Activated CD4-positive, CD25-positive, alpha-beta regulatory T cell (primary cell): ENCODE measurements at places on chromosomes 16 and 17.

DNA sequence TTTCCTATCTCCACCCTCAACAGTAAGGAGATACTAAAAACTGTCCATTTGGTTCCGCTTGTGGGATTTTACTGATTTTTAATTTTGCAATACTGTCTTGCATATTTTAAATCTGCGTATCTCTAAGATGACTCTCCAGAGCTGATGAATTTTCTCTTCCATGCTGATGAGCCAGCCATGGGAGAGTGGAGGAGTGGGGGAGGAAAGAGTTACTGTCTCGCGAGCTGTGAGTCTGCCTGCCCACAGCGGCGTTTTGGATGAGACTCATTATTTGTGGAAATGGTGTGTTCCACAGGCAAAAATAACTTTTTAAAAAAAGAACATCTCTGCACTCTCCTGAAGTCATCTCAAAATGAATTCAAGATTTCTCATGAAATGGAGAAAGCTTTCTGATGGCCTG lies 34.6 kb upstream of the MYOCD start:
- DNase-seq: no peak

DNA sequence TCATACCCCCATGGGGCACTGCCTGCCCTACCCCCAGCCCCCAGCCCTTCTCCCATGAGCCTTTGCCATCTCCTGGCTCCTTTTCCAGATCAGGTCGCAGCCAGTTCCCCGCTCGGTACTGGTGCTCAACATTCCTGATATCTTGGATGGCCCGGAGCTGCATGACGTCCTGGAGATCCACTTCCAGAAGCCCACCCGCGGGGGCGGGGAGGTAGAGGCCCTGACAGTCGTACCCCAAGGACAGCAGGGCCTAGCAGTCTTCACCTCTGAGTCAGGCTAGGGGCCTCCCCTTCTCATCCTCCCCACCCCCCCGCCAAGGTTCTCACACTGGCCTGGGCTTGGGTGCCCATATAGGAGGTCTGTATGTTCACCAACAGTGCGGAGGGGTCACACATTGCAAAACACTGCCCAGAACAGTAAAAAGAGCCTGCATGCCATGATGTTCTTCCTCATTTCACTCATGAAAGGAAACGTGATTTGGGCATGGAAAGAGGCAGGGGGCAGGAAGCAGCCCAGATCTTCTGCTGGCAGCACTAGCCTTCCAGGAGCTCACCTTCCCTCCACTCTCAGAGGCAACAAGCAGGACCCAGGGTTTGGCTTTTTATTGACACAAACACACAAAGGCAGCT lies 7.5 kb downstream of the IFI35 start:
- DNase-seq: no peak

DNA sequence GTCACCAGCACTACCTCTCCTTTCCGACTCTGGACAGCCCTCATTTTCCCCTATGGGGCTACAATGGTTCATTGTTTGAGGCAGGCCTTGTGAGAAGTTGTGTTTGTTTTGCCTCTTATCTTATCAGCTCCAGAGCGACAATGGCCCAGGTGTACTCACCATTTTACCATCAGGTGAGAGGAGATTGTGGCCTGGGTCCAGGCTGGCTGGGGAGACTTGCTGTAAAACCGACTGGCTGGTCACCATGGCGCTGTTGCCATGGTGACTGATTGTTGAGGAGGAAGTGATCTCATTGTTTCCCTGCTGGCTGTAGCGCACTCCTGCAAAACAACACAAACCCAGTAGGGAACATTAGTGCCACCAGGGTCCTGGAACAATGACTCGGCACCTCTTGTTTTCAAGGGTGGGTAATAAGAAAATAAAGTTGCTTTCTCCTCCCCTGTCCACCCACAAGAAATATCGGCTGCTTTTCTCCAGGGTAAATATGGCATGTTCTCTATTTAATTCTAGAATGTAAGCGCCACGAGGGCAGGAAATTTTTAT lies 34.4 kb downstream of the HNF1B start:
- DNase-seq: no peak

DNA sequence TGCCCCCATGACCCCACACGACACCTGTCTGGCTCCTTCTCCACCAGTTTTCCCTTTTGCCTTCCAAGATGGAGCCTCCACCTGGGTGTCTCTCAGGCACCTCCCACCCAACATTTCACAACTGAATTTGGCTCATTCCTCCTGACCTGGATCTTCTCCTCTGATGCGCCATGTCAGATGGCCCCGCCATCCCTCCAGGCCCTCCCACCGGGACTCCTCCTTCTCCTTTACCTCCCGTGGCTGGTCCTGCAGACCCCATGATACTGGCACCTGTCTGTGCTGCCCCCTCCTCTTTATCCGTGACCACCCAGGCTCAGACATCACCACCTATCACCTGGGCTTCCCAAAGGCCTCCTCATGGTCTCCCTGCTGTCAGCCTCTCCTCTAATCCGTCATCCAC lies 4.7 kb downstream of the TRPV3 start:
- DNase-seq: no peak
